ENCODE measurements at places on chromosomes 2 and 18.

DNA sequence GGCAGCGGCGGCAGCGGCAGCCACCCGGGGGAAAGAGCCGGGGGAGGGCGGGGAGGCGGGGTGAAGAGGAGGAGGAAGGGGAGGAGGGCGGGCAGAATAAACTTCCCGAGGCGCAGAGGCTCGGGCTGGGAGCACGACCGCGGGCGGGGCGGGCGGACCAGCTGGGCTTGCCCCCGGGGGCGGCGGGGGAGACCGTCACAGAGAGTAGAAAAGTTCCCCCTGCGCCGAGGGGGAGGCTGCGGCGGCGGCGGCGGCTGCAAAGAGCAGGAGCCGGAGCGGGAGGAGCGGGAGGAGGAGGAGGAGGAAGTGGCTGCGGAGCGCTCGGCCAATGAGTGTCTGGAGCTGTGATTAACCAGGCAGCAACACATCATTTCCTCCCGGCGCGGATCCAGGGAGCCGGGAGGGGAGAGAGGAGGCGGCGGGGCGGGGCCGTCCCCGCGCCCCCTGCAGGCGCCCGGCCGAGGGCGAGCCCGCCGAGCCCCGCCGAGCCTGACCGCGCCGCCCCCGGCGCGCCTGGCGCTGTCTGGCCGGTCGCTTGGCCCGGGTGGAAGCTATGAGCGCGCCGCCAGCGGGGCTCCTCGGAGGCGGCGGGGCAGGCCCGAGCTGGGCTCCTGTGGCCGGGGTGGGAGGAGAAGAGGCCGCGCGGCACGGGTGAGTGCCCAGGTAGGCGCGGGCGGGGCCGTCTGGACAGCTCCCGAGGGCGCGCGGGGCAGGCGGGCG, at the start of gene ACVR1:
Gene ACVR1 (minus strand): TSS at position 265 of the 720 bp plus-strand sequence. CDS start 76,837 bp downstream, outside the sequence.
- peak; percentile 98 for DNase-seq

DNA sequence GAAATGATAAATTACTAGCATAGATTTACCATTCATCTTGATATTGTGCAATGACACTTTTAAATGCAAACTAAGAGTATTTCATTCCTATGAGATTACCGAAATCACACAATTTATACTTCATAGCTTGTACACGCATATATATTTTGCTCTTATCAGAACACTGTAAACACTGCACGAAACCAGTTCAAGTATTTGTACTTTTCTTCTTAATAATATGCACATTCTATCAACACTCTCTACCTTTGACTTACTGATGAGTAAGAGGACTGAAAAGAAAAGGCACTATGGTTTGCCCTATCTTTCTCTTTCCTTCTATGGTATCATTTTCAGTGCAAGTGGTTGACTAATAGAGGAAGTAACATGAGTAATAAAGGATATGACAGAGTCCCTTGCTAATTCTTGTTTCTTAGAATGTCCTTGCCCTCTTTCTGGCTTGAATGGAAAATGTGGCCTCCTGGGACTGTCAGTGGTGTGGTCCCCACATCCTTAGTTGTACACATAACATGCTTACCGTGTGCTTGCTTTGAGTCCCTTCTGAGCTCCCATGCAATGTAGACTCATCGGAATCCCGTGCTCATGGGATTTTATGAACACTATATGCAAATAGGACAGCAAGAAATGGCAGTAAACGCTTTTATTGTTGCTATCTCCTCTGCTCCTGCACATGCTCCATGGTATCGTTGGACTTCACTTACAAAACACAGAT, 363.5 kb upstream of the TNP1 start:
- DNase-seq = peak; percentile 96

DNA sequence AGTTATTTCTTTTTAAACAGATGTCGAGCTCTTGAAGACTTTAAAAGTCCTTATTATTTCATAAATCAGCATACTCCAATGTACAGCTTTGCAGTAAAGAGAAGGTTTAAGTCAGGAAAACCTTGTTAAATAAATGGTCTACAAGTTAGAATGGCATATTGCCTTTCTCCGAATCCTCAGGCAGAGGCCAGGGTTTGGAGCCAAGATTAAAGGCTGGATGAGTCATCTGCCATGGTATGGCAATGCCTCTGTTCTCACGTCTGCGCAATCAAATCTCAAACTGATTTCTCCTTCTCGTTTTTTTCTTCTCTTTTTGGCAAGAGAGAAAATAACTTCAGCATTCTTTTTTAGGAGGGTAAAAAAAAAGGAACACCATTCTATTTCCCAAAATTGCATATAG, 5.6 kb upstream of the KCNJ3 start:
- peak; percentile 6 for DNase-seq

DNA sequence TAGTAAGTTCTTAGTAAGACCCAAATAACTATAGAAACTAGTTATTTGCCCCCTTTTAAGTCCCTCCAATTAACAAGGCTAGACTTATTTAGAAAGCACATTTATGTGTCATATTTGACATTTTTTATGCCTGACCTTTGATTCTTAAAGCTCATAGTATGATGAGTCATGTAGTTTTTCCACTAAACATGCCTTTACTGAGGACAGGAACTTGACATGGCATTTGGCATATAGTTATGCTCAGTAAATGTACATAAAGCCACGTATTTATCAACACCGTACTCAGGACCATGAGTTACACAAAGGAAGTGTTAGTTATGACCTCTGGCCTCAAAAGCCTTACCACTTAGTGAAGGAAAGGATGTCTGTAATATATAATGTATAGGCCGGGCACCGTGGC, 78.9 kb downstream of the GNAL start:
- peak; percentile 16 for DNase-seq

- DNase-seq = peak; percentile 22
Measured at GRCh38 chr2:146386096-146386495, 1458.7 kb upstream of the ACVR2A start.

DNA sequence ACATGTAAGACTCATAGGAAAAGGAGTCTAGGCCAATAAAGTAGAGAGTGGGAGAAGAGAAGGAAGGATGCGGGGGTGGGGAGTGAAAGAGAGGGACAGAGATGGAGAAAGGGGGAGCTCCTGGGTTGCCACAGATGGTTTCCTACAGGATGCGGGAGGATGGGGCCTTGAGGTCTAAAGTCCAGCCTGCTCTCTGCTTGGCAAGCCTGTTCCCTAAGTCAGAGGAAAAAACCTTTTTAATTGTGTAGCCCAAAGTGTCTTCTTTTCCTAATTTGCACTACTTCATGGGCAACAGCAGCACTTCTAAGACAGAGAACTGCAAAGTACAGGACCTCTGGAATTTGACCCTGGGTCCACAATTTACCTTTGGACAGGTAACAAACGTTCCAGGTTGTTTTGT, 1.4 kb upstream of the FAM110C start:
- no peak for DNase-seq

- DNase-seq = no peak
Measured at GRCh38 chr18:77137851-77138250, 5.3 kb upstream of the MBP start.

- DNase-seq = no peak
Measured at GRCh38 chr2:164734196-164734595, 107.4 kb downstream of the COBLL1 start.

GRCh38 chr18:29726646-29727045, 1315.9 kb downstream of the DSC3 start:
- DNase-seq = no peak

- DNase-seq = no peak
Measured at GRCh38 chr2:134433469-134433868, 179.6 kb downstream of the MGAT5 start.

- no peak for DNase-seq
Measured at GRCh38 chr18:77777163-77777562, 527.5 kb downstream of the GALR1 start.

- DNase-seq = peak; percentile 70
Measured at GRCh38 chr2:100197631-100198153, 55.3 kb upstream of the AFF3 start.

DNA sequence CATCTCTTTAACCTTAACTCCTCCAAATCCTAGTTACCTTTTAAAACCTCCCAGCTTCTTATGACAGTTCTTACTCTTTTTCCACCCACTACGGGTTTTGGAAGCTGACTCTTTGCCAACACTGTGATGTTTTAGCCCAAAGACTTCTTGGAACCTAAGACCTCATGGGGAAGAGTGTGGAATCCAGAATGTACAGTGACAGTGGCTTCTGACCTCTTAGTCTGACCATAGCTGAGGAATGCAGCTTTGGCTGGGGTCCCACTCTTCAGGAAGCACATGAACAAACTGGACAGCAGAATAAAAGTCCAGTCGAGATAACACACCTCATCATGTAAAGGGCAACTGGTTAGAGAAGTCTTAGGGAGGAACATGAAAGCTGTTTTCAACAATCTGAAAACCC, 161.1 kb upstream of the PKDCC start:
- peak; percentile 47 for DNase-seq

GRCh38 chr2:150471813-150472510, 15.5 kb downstream of the RND3 start:
- DNase-seq = no peak

DNA sequence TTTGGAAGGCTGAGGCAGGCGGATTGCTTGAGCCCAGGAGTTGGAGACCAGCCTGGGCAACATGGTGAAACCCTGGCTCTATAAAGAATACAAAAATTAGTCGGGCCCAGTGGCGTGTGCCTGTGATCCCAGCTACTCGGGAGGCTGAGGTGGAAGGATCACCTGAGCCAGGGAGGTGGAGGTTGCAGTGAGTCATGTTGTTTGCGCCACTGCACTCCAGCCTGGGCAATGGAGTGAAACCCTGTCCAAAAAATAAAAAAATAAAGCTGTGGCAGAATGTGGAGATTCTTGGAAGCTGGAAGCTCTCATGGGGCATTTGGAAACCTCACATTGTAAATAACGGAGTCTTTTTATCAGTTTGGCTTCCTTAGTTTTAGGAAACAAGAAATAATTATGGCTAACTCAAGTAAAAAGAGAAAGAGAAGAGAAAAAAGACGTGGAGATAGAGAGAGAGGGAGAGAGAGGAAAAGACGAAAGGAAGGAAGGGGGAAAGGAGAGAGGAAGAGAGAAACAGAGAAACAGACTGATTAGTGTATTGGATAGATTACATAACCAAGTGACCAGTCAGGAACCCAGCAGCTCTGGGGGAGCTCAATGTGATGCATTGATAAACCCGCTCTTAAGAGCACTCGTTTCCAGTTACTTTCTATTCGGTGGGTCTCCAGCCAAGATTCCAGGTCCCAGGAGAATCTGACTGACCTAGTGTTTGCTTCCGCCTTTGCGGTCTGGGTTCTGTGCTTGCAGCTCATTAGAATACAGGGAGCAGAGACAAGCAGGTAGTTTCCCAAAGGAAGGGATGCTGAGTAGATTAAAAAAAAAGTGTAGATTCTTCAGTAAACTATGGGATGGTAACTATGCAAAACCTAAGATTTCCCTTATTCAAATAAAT, 1.1 kb upstream of the SPAST start:
- peak; percentile 23 for DNase-seq

DNA sequence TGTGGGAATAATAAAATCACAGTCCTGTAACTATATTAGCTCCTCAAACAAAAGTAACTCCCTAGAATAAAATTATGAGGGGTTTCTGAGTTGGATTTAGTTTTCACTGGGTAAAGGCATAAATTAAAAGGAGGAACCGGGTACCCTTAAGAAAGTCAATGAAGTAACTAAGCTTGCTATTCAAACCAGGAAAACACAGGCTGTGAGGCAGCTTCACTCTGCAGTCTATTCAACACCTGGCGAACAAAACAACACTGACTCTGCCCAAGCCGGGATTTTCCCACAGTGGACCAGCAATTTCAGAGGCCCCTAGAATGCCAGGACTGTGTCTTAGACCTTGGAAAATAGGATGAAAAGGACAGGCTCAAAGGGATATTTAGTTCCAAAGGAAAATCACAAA, 24.6 kb upstream of the CREB1 start:
- DNase-seq = no peak

GRCh38 chr18:44096016-44096415, 584.7 kb upstream of the SETBP1 start:
- no peak for DNase-seq

DNA sequence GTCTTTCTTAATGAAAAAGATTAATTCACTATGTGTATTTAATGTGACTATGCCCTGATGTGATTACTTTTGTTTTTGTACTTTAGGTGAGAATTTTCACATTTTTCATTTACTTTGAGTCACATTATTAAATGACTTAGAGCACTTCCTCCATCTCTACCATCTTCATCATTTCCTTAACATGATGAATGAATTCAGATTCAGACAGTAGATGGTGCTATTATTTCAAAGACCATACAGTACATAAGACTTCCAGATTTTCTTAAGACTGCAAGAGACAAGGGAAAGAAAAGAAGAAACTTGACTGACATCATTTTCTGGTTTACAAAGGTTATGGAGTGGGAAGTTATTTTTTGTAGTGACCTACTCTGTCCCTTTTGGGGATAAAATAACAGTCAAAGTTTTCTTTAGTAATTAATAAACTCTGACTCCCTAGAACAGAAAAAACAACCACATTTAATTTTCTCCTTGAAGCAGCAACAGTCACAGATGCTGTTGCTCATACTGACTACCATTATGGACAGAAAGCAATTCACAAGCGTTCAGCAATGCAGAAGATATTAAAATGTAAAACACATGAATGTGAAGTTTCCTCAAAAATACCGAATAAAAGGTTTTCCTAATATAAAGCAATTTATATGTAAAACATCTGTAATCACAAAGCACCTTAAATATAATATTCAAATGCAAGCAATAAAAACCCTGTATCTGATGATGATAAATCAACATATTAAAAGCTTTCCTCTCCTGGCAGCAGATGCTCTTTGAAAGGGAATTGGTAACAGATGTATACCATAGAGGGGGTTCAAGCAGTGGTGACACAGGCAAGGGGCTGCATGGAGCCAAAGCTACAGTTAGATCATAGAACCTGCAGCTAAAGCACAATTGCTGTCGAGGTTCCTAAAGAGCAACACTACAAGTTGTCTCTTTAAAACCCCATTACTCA, 1010.9 kb upstream of the NXPH2 start:
- DNase-seq = peak; percentile 26

DNA sequence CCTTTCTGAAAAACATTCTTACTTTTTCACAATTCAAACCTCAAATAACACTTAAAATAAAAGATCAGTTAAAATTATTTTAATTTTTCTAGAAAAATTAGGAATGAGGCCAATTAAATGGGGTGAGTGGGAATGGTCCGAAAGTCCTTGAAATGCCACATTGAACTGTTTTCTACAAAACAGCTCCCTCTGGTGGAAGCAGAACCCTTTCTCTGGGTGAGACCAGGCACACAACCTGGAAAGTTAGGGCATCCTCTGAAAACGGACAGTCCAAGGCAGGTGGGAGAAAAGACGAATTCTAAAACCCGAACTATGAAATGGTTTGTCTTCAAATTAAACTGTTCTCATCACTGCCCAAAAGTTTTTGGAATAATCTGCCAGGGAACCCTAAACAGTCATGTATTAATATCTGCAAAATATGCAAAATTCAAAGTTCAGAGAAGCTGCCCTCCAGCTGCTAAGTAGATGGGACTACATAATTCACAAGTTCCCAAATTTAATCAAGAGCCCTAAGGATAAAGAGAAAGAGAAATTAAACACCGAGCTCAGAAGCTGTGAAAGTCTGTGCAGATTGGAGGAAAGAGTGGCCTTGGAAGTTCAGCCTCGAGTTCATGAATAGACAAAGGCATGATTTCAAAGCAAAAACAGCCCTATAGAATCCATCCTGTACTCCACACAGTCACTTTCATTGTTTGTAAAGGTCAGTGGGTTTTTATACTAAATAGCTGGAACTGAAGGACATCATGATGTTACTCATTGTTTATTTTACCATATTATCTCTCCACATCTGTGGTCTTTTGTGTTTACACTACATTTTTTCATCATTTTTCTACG, 108.3 kb downstream of the PIEZO2 start:
- DNase-seq = peak; percentile 54
